ENCODE measurements at places on chromosomes 12 and 14.

DNA sequence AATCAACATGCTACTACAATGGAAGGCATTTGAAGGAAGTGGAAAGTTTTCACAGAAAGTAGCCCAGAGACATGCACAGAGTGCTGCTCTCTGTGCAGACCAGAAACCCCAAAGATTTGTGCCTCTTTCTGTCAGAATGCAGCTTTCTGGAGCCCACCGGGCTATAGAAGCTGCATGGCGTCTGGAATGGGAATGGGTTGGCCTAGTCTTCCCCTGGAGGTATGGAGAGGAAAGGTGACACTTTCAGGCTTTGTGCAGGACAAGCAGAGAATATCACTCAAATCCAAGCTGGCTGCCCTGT lies 21.3 kb upstream of the ZFP36L1 start:
- no peak for DNase-seq

DNA sequence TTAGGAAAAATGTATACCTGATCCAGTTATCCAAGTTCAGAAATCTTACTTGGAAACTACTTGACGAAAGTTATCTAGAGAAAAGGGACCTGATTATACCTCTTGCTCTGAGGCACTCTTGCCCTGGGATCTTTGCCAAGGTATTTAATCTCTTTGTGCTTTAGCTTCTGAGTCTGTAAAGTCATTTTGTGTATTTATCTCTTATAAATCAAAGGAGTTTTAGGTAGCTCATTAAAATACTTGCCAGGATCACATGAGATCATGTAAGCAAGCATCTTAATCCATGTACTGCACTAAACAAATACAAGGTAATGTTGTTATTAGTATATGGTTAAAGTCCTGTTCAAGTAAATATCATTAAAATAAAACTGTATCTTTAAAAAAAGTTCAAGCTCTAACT lies 147.5 kb downstream of the IPO8 start:
- DNase-seq, result no peak

DNA sequence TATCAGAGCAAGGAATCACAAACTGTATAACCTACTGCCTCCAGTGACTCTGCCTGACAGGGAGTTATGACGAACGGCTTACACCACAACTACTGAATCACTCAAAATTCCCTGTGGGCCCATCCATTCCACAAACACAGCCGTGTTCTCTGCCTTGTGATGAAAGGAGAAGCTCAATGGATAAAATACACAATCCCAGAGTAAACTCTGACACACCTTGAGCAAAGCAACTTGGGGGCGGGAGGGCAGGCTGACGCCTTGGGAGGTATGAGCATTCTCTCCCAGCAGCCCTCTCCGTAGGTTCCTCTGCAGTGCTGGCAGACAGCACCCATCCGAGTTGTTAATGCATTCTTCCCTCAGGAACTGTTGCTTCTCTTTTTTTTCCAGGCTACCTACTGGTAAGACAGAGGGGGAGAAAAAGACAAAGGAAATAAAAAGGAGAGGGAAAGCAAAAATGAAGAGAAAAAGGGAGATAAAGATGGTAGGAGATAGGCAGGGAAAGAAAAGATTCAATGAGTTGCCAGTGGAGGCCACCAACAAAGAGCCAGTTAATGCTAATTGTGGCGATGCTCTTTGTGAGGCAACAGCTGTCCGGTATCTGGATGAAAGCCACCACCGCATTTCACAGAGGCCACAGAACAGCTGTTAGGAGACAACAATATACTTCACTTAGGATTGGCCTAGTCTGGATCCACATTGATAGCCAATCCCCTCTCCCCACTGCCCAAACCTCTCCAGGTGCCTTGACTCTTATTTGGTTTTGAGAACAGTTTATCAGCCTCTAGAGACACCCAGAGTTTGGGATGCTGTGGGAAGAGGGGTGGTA lies 4.7 kb upstream of the DIO2 start:
- DNase-seq, result peak; percentile 71

DNA sequence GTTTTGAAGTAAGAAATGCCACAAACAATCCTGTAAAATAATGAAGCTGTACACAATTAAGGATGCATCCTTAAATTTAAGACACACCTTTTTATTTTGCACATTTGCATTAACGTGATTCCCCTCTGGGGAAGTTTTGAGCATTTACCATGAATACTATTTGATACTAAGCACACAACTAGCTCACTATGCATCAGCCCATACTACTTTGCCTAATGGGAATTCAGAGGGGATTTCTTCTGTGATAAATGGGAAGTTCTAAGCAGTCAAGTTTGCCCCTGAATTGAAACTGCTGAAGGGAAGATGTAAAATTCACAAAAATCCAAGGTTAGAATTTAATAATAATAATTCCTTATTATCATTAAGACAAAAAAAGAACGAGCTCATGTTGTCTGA lies 27.4 kb downstream of the SINHCAF start:
- DNase-seq, result no peak

DNA sequence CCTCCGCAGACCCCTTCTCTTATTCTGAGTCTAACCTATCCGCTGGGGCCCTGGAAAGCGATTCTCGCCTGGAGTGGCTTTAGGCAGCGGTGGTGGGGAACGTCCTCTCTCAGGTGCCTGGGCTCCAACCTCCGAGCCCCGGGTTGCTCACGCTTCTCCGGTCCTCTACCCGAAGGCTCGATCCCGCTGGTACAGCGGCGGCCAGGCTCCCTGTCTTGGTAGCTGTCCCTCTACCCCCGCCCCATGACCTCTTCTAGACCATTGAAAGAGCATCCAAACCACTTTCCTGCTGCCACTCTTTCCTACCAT lies 505 bp upstream of the HEBP1 start:
- DNase-seq, result no peak

GRCh38 chr12:45973526-45973925 lies 16.8 kb downstream of the SCAF11 start:
- DNase-seq, result peak; percentile 54

GRCh38 chr14:65958664-65959562 lies 527.3 kb upstream of the CCDC196 start:
- DNase-seq, result peak; percentile 56

DNA sequence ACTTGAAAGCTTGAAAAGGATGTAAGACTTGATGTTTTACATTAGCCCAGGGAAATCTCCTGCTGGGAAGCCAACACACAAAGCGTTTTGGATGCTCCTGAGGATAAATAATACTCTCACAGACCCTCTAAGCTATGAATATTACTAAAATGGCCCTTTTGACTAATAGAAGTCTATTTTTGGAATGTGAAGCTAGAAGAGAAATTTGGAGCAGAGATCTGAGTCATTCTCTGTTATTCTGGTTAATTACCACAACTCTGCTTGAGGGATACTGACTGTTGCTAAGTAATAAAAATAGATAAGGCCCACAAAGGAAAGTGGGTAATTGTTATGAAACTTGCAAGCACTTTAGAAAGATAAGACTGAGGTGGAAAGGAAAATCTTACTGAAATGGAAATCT lies 346.2 kb upstream of the STXBP6 start:
- peak; percentile 1 for DNase-seq

GRCh38 chr14:61213191-61213621 lies 67.9 kb downstream of the TMEM30B start:
- peak; percentile 49 for DNase-seq

DNA sequence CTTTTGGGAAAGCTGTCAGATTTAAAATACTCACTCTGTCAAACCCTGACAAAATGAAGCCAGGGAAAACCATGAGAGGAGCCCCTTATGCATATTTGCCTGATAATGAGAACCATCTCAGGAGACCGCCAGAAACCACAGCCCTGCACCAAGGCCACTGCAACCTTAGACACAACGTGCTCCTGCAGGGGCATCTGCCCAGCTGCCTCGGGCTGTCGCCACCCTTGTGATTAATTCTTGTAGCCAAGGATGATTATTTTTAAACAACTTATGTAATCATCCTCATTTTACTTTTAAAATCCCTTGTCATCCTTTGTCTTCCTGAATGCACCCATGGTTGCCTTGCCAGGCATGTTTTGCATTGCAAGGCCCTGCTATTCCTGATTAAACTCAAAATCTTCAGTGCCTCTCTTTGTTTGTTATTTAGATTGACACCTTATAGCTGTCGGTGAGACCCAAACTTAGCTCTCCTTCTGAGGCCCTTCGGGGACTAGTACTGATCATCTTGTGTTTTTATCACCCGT lies 766.4 kb upstream of the TMEM132C start:
- DNase-seq, result no peak

GRCh38 chr14:78254911-78255461 lies 84.8 kb downstream of the NRXN3 start:
- no peak for DNase-seq

- peak; percentile 71 for DNase-seq
These were observed 51.4 kb downstream of the VCPKMT start for GRCh38 chr14:50064993-50065392.

DNA sequence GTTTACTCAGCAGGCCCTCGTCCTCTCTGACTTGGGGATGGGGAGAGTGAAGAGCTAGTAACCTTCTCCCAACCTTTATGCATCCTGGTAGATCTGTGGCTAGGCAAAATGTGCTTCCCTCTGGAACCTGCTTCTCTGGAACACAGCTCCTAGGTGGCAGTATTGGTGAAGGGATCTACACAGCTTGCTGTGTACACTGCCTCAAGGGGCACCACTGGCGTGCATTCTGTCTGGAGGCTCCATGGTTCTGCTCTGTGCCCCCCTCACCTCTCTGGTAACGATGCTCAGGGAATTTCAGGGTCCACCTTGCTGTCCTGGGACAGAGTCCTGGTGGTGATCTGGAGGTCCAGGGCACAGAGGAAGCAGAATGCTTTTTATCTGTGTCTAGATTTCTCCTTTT lies 43.5 kb upstream of the KCNA5 start:
- DNase-seq, result no peak

DNA sequence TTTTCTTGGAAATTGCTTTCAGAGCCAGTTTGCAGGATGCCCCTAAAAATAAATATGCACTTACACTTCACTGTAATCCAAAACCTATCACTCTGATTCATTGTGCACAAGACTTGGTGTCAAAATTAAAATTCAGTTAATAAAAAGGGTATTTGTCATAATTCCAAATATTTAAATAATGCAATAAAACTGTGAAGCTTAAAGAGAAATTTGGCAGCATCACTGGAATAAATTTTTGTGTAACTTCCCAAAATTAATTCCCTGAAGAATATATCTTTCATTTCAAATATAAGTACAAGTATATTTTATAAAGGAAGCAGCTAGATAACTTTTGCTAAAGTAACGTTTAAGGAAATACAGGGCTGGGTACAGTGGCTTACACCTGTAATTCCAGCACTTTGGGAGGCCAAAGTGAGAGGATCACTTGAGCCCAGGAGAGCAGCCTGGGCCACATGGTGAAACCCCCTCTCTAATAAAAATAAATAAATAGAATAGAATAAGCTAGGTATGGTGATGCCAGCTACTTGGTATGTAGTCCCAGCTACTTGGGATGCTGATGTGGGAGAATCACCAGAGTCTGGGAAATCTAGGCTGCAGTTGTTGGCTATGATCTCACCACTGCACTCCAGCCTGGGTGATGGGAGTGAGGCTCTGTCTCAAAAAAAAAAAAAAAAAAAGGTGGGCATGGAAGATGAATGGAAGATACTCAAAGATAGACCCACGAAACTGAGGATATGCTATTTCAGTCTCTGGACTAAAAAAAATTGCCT lies 233.8 kb downstream of the FBXL14 start:
- DNase-seq, result peak; percentile 58

- DNase-seq, result no peak
These were observed 9.7 kb downstream of the DCP1B start for GRCh38 chr12:1994429-1995143.

DNA sequence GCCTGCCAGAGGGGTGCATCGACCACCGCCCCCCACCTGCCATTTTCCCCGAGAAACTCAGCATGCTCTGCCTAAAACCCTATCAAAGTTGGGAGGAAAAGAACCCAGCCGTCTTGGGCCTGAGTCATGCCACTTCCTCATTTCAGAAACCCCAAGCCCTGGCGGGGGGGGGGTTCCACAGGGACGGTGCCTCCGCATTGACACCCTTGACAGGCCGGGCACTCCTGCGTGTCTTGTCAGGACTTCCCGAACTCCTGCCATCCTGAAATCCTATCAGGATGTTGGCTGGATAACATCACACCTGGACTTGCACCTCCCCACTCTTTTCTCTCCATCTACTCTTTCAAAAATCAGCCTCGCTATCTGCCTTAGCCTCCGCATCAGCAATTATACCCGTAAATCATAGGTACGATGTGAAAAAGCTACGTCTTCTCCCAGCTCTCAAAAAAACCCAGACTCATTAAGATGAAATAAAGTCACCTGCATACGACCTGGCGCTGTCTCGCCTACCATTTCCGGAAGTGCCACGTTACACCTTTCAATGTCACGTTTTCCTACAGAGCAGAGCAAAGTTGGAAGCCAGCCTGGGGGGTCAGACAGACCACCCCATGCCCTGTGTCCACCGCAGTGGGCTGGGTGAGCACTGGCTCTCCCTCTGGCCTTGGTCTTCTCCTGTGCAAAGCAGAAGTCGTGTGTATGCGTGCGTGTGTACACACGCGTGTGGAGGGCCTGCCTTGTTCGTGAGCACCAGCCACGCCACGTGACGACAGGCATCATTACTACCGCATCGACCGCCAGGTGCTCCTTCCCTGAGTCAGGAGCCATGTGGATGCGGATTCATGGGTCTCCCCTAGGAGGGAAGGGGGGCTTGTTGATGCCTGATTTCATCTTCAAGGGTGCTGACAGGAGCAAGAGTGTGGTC lies 96.7 kb downstream of the RFLNA start:
- peak; percentile 47 for DNase-seq

- DNase-seq, result no peak
These were observed 416.3 kb upstream of the ATP2B1 start for GRCh38 chr12:90124914-90125313.

DNA sequence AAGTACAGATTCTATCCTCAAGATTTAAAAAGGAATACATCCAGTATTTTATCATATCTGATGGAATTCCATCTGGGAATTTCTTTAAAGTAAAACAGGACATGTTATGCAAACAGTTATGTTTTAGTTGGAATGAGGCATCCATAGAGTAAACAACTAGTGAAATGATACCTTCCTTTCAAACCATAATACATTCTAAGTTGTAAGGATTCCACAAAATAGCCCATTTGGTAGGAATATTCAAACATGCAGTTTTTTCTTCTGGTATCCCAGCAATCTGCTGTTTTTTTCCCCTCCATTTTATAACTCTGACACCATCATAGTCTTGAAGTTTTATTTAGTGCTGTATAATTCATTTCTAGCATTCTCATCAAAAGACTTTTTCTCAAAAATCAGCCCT lies 149.6 kb downstream of the ADAMTS20 start:
- no peak for DNase-seq

GRCh38 chr14:70907996-70908934 lies 1.0 kb downstream of the PCNX1 start:
- peak; percentile 81 for DNase-seq

GRCh38 chr12:109192358-109192757 lies 76.0 kb downstream of the ACACB start:
- DNase-seq, result peak; percentile 52

GRCh38 chr12:125755512-125755911 lies 690.3 kb downstream of the AACS start:
- DNase-seq, result no peak

GRCh38 chr14:29085546-29085945 lies 319.0 kb downstream of the FOXG1 start:
- peak; percentile 14 for DNase-seq

DNA sequence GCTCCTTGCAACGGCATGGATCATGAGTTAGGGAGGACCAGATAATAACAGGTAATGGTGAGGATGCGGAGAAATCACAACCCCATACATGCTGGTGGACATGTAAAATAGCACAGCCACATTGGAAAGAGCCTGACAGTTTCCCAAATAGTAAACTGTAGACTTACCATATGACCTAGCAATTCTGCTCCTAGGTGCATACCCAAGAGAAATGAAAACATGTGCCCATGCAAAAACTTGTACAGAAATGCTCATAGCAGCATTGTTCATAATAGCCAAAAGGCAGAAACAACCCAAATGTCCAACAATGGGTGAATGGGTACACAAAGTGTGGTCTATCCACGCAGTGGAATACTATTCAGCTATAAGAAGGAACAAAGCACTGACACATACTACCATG lies 97.5 kb upstream of the VRK1 start:
- no peak for DNase-seq
